ENCODE measurements at places on chromosomes 2 and 18.

DNA sequence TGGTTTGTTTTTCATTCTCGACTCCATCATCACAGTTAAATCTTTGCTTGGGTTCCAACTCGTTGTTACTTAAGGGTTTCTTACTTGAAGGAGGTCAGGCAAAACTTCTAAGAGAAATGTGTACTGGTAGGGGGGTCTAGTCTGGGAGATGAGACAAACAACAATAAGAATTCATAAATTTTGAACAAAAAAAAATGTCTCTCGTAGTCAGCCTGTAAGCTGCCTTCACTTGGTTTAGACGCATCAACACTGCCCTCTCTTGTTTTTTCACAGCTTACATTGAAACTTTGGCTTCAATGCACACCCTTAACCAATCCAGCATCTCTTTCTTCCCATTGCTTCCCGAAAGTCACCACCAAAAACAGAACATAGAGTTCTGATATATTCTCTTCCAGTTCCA, 576.4 kb upstream of the PIK3C3 start:
- DNase-seq, result no peak

DNA sequence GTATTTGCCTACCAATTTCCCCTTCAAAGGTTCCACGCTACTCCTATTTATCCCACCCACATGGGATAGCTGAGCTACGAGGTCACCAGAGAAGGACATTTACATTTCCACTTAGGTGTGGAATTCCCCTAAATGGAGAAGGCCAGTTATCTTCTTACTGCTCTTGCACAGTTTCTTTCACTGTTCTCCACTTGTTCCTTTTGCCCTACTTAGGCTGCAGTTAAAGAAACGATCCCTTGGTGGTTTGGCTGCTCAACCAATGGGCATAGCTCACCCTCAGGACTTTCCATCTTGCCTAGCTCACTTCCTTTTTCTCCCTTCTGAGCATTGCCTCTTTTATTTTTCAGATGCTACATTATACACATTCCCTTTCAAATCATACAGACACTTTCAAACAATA, 11.2 kb upstream of the NABP1 start:
- DNase-seq, result no peak

GRCh38 chr2:196224756-196225155, 53.4 kb upstream of the STK17B start:
- DNase-seq, result no peak

GRCh38 chr18:26768385-26768784, 97.1 kb downstream of the AQP4 start:
- no peak for DNase-seq

DNA sequence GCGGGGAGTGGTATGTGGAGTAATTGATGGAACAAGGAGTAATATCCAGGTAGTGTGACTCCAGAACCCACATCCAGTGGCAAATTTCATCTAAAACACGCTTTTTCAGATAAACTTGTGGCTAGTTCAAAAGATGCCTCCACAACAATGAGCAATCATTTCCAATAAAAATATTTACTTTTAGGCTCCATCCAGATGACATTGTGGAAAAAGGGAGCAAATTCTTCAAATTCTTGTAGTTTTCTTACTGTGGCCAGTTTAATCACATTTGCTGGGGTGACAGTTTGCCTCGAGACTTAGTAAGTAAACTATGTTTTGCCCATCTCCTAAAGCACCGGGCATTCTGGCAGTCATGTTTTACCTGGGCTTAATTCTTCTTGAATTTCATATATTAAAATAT, 243.6 kb downstream of the IRS1 start:
- no peak for DNase-seq

DNA sequence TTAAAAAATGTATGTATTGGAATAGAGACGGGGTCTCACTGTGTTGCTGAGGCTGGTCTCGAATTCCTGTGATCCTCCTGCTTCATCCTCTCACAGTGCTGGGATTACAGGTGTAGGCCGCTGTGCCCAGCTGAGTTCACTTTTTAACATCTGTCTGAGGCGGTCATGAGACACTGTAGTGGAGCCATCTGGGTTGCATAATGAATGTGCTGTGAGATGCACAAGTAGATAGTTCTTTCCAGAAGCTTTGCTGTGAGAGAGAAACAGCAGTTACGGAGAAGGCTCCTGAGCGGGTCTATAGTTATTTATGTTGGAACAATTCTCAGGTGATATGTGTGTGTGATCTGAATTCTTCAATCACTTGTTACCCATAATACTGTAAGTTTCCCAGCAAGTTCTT, 3.1 kb downstream of the RMC1 start:
- no peak for DNase-seq

DNA sequence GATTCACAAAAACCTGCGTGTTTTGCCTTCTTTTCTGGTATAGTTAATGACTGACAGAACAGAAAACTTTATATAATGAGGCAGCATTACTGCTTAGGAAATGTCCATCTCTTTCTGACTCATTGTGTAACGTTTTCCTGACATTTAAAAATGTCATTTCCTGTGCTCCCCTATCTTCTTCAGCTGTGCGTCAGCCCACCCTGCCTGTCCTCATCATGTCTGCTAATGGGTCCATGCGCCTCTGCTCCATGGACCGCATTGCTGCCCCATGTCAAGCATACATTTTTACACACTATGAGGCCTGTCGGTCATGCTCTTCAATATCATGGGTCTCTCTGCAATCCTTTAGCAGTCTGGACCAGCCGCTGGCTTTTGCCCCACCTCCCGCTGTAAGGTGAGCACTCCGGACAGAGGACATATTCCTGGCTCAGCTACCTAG, 234.3 kb downstream of the CDCA7 start:
- DNase-seq, result no peak

GRCh38 chr2:96305979-96306308, 598 bp upstream of the SNRNP200 start:
- DNase-seq, result no peak

GRCh38 chr2:64114063-64114911, 29.9 kb downstream of the PELI1 start:
- no peak for DNase-seq

- no peak for DNase-seq
Measured at GRCh38 chr18:33052886-33053285, 280.1 kb upstream of the KLHL14 start.

DNA sequence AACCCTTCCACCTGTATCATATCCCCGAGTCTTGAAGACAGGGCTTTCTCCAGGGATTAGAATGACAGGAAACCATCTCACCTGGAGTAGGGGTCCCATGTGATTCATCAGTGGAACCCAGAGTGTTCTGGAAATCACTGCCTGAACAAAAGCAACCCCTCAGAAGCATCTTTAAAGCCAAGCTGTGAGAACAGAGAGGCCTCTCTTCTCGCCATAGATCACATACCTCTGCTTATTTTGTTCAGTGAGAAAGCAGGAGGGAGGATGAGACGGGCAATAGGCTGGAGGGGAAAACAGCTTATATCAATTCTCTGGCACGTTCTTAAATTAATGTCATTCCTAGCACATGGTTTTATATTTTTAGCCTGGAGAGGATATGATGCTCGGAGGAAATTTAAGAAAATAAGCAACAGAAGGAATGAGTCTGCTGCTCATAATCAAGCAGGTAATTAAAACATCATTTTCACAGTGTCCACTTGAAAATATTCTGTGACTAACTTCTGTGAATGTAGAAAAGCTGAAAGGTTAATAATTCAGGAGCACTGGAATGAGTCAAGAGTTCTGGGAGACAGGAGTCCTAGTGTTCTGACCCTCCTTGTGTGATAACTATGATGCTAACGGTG, 213.6 kb upstream of the SP5 start:
- DNase-seq, result no peak

- no peak for DNase-seq
Measured at GRCh38 chr2:20617081-20617575, 33.8 kb downstream of the HS1BP3 start.

GRCh38 chr2:190947141-190947540, 66.5 kb downstream of the GLS start:
- DNase-seq, result no peak

DNA sequence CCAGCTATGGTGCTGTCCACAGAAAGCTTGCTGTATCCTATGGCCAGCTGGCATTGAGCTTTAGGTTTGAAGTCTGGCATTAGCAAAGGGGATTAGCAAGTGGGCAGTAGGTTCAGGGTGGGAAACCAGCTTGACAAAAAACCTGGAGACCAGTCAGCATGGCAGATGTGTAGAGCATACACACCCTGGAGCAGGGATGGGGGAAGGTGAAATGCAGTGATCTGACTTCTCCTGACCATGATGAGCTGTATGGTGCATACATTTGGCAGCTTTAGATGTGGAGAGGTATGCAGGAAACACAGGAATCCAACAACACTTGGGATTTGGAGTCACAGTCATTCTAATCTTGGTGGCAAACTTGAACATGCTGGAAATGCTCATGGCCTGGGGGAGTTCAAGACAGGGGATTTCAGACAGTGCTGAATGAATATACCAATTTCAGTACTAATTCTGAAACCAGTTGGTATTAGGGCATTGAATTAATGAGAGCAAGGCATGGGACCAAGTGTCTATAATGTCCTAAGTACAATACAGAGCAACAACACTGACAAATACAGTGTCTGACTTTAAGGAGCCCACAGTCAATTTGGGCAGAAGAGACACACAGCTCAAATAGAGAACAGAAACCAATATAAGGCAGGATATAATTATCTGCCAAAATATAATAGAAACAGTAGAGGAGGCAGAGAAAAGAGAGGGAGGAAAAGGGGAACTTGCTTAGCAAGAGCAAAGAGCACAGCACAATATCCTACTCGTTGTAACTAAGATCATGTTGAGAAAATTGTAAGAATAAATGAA, 11.8 kb downstream of the ARHGAP15 start:
- no peak for DNase-seq

- no peak for DNase-seq
Measured at GRCh38 chr2:188512456-188512855, 220.8 kb downstream of the GULP1 start.

GRCh38 chr2:215712219-215712868, 276.5 kb upstream of the FN1 start:
- DNase-seq, result no peak

- DNase-seq, result no peak
Measured at GRCh38 chr2:8364668-8365067, 317.2 kb upstream of the ID2 start.

DNA sequence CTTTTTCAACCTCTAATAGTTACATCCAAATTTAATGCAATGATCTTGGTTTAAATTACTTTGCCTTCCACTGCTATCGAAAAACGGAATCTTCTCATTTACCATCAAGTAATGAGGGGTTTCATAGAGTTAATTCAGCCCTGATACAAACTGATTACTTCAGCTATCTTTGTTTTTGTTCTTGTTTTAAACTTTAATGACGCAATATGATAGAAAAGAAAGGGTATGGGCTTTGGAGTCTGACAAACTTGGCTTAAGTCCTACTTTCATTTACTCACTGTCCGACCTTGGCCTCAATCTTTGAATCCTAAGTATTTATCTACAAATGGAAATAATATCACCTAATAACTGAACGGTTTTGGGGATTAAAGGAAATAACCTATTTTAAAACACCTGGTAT, 16.1 kb downstream of the ADAM17 start:
- DNase-seq, result no peak

DNA sequence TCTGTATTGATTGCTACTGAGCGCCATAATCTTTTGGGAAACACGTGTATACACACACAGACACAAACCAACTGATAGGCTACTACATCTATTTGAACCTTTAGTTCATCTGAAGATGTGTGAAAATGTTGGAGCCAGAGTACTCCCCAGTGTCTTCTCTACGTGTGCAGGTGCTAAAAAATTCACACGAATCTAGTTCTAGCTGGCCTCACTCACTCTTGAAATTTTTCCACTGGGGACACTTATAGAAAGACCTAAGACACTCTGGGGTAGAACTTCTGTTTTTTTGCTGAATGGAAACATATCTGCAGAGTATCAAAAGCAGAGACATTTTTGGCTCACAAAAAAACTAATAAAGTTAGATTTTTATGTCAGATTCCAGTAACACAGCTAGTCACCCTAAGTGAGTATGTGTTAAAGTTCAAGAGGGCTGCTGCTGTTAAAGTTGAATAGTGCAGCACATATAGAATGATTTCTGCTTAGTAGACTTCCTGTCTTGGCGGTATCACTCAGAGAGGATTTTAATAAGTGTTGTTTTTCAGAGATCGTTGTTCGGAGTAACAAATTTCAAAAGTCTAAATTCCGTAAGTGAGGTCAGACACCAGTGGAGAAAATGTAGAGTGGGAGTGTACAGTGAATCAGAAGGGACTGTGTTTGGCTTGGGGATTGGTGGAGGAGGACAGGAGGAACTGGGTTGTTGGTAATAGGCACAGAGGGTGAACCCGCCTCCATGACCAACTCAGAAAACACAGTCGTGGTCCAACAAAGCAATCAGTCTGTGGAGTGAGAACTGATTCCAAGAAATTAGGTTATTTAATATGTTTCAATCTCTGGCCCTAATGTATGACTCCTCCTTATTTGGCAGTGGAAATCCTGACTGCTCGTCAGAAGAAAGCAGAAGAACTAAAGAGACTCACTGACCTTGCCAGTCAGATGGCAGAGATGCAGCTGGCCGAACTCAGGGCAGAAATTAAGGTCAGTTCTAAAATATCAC, 43.1 kb downstream of the KCTD18 start:
- DNase-seq, result no peak

GRCh38 chr2:43389581-43390466, 163.4 kb upstream of the ZFP36L2 start:
- DNase-seq, result no peak

- DNase-seq, result no peak
Measured at GRCh38 chr18:62847081-62847480, 131.7 kb downstream of the PHLPP1 start.

- DNase-seq, result no peak
Measured at GRCh38 chr2:127278959-127279358, 15.0 kb downstream of the ERCC3 start.

- no peak for DNase-seq
Measured at GRCh38 chr2:101396316-101396717, 9.0 kb upstream of the CREG2 start.

DNA sequence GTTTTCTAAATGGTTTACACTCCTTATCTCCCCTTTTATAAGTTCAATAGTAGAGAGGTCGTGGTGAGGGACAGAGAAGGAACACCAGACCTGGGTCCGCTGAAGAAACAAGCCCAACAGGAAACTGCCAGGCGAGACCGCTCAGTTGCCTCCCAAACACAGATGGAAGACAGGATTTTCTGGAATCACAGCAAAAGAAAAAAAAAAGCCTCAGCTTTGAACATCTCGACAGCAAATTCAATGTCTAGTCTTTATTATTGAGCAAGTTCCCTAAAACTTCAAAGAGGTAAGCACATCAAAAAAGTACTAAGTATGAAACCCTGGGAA, 33.5 kb upstream of the GNAL start:
- no peak for DNase-seq

- DNase-seq, result no peak
Measured at GRCh38 chr2:177783835-177784744, 288.5 kb downstream of the PDE11A start.
